ENCODE measurements at places on chromosomes 2 and 18.

GRCh38 chr18:3089579-3089978 lies 76.6 kb upstream of the LPIN2 start:
- no peak for DNase-seq

DNA sequence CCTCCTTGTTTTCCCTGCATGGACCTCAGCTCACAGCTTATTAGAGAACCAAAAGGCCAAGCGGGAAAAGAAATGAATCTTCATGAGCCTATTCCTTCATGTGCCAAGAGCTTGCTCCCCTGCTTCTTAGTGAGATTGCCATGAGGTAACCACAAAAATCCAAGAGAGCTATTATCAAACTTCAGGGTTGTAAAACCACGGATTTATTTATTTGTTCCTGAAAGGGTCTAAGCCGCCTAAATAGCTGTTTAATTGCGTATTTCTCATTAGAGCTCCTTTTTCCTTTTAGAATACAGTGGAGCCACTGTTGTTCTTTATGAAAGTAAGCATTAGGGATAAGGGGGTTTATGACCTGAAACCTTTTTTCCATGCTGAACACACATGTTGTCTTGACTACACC lies 58.0 kb downstream of the SRD5A2 start:
- DNase-seq = no peak

GRCh38 chr2:21710031-21710430 lies 586.3 kb downstream of the TDRD15 start:
- DNase-seq = no peak

DNA sequence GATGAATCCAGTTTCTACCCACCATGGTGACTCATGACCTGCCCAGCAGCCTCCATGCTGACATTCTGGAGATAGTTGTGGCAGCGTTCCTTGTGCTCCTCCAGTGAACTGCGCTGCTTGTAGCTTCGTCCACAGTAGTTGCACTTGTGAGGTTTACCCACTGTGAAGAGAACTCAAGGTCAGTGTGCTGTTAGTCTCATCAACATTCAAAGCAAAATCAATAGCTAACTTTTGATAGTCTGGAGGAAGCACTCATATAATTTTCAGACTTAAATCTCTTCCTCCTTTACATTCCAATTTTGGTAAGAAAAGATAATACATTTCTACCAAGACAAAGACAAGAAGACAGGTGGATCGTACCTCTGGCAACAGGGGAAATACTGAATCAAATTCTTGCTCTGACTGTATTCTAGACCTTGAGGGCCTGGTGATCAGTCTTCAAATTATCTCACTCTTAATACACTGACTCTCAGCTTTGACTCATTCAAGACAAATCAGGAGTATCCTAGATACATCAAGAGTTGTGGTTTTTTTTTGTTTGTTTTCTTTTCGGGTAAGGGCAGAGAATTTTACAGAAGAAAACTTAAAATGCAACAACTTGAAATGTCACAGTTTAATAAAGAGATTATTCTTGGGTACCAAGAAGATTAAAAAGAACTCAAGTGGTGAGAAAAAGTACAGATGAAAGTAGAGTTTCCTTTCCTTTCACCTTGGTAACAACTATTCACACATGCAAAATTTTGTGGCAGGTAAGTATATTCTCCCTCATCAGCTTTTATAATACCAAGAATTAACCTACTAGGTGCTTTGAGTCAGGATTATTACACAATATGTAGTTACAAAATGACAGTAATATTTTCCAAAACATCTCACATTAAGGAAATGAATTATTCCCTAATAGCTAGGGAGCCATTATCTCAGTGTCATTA lies 129.2 kb downstream of the IKZF2 start:
- DNase-seq = no peak

GRCh38 chr18:40011201-40011600 lies 1943.8 kb upstream of the PIK3C3 start:
- DNase-seq = no peak

- no peak for DNase-seq
These were observed 29.0 kb downstream of the SLC1A4 start for GRCh38 chr2:65018141-65018582.

DNA sequence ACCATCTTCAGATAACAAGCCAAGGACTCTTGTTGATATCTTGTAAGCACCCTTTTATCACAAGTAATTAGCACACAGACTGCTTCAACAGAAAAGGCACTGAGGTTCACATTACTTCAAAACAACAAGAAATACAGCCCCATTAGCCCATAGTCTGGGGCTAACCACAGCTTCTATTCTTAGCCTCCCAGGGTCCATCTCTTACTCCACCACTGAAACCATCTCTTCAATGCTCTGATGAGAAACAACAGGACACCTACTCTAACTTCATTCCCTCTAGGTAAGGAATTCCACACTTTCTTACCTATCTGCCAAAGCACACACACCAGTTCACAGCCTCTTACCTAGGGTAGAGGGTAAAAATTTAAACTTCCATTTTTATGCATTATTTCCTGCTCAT lies 26.4 kb upstream of the CYTIP start:
- no peak for DNase-seq

GRCh38 chr2:28021898-28022297 lies 131.4 kb downstream of the BABAM2 start:
- DNase-seq = no peak

DNA sequence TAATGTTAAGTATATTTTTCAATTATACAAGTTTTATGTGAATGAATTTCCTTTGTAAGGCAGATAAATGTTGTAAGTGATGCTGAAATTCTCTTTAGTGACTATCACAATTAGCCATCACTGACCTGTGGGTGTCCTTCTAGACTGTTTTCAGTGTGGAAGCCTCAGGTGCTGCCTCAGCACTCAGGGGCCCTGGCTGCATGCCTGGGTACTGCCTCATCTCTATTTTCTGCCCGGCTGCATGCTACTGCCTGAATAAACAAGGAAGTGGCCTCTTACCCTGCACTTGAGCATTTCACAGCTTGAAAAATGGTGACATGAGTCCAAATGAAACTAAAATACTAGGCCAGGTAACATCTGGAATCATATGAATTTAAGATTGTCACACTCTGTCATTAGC lies 787.6 kb upstream of the SALL3 start:
- no peak for DNase-seq

- DNase-seq = no peak
These were observed 158.0 kb downstream of the LTBP1 start for GRCh38 chr2:33104726-33105125.

DNA sequence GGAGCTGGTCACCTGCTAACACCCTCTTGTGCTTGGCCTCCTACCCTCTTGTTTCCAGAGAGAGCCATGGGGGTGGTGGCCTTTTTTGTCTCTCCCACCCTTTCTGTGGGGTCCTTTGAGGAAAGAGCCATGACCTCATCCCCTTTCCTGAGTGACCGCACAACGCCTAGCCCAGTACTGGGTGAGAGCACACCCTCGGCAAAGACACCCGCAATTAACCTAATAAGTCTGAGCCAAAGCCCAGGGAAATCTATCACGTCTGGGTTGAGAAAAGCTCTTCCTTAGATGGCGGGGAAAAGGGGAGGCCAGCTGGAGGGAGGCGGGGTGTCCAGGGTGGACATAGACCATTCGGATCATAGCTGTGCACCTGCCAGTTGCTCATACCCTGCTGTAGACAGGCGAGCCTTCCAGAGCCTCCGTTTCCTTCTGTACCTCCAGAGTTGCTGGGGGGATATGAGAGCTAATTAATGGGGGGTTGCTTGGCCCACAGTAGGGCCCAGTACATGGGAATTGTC lies 93.7 kb upstream of the MCFD2 start:
- no peak for DNase-seq

DNA sequence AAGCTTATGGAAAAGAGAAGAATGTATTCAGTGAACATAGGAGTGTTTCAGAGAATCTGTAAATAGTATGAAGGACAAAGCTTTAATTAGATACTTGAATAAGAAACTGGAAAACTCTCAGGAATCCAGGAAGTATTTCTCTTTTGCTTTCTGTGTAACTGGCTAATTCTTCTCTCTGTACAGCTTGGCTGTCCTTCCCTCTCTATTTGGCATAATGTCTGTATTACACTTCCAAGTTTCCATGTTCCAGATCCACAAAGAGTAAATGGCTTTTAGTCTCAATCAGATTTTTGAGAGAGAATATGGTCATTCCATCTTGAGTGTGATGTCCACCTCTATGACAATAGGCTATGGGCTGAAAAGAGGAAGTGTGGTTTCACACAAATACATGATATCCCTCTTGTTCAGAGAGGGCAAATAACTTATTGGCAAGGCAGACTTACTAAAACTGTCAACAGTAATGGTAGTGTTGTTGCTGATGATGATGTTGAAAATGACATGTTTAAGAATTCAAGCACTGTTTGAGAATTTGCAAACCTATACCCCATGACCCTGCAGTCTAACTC lies 129.2 kb upstream of the ERBB4 start:
- DNase-seq = no peak

DNA sequence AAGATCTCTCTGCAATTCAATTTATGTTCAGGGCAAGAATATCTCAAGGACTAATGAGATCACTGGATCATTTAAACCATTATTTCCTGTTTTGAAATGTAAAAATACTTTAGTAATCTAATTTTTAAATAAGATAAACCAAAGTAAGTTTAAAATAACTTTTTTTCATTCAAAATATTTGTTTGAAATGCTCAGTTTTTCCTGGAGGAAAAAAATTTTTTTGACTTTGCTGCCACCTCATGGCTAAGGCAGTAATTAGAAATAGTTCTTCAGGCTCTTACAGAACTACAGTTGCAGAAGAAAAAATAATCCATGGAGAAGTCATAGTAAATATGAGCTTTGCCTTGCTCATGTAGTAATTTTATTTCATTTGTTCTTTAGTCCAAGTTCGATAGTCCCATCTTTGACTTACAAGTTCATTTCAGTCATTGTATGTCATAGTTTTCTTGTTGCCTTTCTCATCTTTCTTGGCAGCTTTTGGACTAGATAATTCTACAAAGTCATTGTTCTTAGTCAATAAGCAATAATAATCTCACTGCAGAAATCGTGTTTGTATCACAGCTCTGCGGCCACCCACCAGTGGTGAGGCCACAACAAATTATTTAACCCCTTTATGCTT lies 127.4 kb downstream of the DPP4 start:
- no peak for DNase-seq

- DNase-seq = peak; percentile 21
These were observed 4.3 kb upstream of the ASIC4 start for GRCh38 chr2:219509780-219510511.

DNA sequence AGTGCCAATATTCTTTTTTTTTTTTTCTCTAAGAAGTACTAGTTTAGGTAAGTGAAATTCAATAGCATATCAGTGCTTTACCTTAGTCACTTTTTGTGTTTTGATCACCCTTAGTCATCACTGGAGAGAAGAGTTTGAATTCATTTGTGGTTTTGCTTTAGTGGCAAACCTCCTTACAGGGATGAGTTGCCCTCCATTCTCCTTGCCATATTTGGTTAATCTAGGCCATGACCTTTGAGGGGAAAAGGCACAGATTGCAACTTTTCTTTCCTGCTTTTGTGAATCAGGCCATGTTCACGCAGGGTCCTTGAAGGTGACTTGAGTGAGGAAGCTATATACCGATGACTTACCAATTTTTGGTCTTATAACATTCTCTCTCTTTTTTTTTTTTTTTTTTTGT lies 34.4 kb downstream of the PLEKHA3 start:
- peak; percentile 40 for DNase-seq

GRCh38 chr2:64720535-64721319 lies 67.0 kb upstream of the SERTAD2 start:
- no peak for DNase-seq

- DNase-seq = no peak
These were observed 771.2 kb upstream of the SALL3 start for GRCh38 chr18:78208461-78208860.

GRCh38 chr2:188416367-188416766 lies 124.7 kb downstream of the GULP1 start:
- no peak for DNase-seq

GRCh38 chr18:36352384-36352783 lies 54.9 kb downstream of the FHOD3 start:
- DNase-seq = no peak

- DNase-seq = no peak
These were observed 141.6 kb upstream of the SP3 start for GRCh38 chr2:174106736-174107135.

DNA sequence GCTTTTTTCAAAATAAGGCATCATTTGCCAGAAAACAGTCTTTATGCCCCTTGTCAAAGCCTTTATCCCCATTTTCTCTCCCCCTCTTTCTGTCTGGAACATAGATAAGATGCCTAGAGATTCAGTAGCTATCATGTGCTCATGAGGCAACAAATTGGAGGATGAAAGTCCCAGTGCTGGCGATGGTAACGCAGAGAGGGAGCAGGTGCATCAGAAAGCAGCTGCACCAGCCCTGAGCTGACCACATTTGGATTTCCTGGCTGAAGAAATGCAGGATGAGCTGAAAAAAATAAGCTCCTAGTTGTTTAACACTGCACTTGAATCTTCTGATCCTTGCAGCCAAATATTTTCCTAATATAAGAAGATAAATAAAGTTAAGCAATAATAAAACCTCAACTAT lies 48.0 kb downstream of the LOXHD1 start:
- DNase-seq = no peak

- no peak for DNase-seq
These were observed 33.6 kb upstream of the VWC2L start for GRCh38 chr2:214377286-214377624.

- no peak for DNase-seq
These were observed 229.5 kb downstream of the ATAD2B start for GRCh38 chr2:23697256-23698075.

- DNase-seq = no peak
These were observed 90.3 kb upstream of the BCL2L11 start for GRCh38 chr2:111030260-111030891.

- DNase-seq = no peak
These were observed 4.0 kb downstream of the LPIN1 start for GRCh38 chr2:11750422-11750821.

GRCh38 chr2:161239326-161240109 lies 68.7 kb upstream of the PSMD14 start:
- no peak for DNase-seq

DNA sequence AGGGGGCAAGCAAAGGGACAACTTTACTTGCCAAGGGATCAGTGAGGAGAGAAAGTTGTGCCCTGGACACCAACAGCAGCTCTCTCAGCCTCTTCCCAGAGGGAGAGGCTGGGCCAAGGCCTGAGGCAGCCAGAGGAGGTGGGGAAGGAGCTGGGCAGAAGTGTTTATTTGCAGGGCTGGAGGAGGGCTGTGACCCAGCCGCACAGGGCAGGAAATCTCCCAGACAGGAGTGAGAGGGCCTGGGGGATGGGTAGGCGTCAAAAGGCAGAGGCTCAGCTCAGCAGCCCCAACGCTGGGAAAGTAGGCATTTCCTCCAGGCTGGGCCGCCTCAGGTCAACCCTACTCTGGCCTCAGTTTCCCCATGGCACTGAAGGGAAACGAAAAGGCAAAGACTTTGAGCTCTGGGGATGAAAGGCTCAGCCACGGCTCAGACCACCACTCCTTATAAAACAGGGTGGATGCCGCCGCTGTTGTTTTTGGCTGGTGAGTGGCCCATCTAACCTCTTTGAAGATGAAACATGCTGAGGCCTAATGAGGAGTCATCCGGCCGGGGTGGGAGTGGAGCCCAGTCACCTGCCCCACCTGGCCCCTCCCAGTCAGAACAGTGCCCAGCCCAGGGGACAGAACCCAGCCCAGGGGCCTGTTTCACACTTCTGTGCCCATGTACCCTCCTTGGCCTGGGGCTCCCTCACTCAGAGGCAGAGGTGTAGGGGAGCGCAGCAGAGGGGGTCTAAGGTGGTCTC lies 21.9 kb upstream of the SEMA4C start:
- DNase-seq = no peak
